ENCODE measurements at places on chromosomes 5 and 9. TPM values are rescaled to one million over a fixed set of nuclear protein-coding genes. Genes with fewer than 3 reads are reported as not detected.
A peak's percentile ranks its signal among the peaks of the same experiment; 100 is the strongest.

Gene RGS3
- total RNA-seq = 56.1 TPM

DNA sequence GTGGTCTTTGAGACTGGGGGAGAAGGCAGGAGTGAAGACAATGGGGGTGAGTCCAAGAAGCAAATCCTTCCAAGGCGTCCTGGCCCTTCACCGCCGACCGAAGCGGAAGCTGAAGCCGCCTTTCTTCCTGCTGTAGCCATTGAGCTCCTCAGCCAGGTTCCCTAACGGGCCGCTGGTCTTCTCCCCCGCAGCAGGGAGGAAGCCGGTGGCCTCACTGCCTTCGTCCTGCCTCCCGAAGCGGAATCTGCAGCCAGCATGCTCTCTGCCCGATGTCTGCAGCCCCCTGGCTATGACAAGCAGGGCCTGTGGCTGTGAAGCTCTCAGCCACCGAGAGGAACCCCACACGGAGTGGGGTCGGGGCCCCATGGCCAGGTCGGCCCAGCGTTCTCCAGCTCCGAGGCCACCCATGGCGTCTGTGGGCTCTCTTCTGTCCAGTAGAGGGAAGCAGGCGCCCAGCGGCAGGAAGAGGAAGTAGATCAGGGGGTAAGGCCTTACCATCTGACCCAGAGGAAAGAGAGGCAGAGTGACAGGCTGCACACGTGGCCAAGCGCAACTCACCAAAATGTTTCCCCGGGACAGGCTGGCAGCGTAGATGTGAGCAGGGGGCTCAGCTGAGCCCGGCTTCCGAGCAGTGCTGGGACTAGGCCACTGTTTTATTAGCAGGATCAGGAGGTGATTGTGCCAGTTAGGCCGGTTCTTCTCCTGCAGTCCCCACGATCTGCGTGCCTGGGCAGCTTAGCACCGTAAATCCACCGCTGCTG, 3.1 kb downstream of the QRFP start:
- DNase-seq = no peak
- H3K4me1 ChIP-seq = no peaks in the 10 kb centered on the region
- H3K4me3 ChIP-seq = no peak overlapping the region
- no peak overlapping the region for H3K27ac ChIP-seq

DNA sequence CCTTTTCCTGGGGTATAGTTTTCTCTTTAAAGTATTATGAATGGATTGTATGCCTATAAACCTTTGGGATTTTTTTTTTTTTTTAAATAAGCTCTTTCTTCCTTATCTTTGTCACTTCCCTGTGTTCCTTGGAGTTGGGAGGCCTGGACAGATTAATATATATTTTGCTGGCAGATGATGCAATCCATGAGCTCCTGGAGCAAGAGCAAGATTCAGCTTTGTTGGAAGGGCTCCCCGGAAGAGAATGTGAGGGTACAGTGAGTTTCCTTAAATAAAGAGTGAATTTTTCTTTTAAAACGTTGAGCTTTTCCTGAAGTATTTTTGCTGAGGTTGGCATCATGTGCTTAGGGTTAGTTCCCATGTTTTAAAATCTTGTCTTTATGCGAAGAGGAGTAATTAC, 98.7 kb upstream of the SLC28A3 start:
- H3K4me1 ChIP-seq = no peaks in the 10 kb centered on the region
- no peaks in the 10 kb centered on the region for H3K36me3 ChIP-seq
- H3K4me3 ChIP-seq = no peak overlapping the region
- DNase-seq = no peak
- H3K27me3 ChIP-seq = no peaks in the 10 kb centered on the region
- no peak overlapping the region for H3K27ac ChIP-seq

Gene ZFR
- 69.3 TPM for total RNA-seq

DNA sequence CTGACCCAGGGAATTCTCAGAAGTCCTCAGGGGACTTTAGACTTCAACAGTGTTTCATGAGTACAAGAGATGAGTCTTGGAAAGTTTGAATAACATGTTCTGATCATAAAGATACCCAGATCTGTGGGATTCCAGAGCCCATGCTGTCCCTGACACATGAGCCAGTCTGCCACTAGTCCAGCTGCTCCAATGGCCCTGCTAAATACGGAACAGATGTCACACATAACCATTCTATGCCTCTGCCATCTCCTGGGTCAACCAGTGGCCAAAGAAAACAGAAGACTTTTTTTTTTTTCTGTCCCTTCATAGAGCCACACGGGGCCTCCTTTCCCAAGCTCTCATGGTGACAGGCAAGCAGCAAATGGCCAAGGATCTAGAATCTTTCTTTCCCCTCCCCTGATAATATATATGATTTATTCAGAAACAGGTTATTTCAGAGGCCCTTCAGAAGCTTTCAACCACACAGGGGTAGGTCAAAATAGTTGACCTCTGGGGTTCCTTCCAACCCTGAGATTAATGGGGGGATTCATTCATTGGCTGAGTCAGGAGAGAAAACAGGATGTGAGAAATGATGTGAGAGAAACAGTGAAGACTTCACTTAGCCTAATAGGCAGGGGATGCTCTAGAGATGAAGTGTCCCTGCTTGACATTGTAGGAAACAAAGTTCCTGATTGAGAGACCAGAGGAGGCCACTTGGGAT, 367.7 kb downstream of the CDK5RAP2 start:
- no peak overlapping the region for H3K27ac ChIP-seq
- no peak for DNase-seq
- no peaks in the 10 kb centered on the region for H3K27me3 ChIP-seq
- H3K4me3 ChIP-seq = no peak overlapping the region

- H3K27me3 ChIP-seq = no peaks in the 10 kb centered on the region
- DNase-seq = no peak
- peak overlapping the region; percentile 92 for H3K27ac ChIP-seq
- H3K4me1 ChIP-seq = peaks cover 56% of the 10 kb centered on the region
Measured at GRCh38 chr5:119322312-119322947, 33.4 kb upstream of the TNFAIP8 start.

- H3K4me3 ChIP-seq = peak overlapping the region; percentile 91
- H3K36me3 ChIP-seq = peaks cover 8% of the 10 kb centered on the region
- peak overlapping the region; percentile 95 for H3K27ac ChIP-seq
- H3K4me1 ChIP-seq = peaks cover 50% of the 10 kb centered on the region
- peak; percentile 26 for DNase-seq
Measured at GRCh38 chr9:22005702-22006606, 3.2 kb downstream of the CDKN2B start.

Gene NKD2
- total RNA-seq = not detected
